ENCODE measurements at places on chromosomes 4 and X.

GRCh38 chrX:19599253-19599652 lies 83.9 kb upstream of the MAP3K15 start:
- DNase-seq = no peak

- DNase-seq = no peak
Measured at GRCh38 chr4:103100691-103101090, 1.1 kb upstream of the BDH2 start.

DNA sequence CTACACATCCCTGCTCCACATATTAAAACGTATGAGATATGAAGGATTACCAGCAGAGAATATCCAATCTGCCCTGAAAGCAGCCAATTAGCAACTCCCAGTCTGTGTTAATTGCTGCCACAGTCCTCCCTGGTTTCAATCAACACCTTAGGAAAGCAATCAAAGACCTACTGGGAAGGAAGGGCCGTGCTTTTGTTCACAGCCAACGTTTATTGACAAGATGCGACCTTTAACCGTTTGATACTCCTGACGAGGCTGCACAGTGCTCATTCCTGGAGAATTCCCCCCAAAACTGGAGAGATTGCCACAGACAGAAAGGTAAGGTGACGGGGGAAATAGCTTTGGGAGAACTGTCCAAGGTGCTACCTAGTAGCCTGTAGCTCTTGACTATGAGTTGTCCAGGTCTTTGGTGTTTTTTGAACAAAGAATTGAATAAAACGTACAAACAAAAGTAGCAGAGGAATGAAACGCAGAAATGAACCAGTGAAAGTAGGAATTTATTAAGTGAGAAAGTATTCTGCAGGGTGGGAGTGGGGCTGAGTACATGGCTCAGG lies 596.5 kb downstream of the NLGN4X start:
- DNase-seq = no peak

- peak; percentile 16 for DNase-seq
Measured at GRCh38 chr4:54547299-54548097, 110.3 kb upstream of the KIT start.

DNA sequence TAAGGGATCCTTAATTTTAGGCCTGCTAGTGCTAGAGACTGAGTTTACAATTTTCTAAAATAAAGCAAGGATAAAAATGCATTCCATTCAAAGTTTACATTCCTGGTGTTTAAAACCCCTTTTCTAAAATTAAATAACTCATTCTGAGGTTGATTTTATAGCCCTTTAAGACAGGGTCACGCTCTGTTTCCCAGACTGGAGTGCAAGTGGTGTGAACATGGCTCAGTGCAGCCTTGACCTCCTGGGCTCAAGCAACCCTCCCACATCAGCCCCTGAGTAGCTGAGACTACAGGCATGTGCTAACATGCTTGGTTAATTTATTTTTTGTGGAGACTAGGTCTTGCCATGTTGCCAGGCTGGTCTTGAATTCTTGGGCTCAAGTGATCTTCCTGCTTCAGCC lies 6.8 kb upstream of the CDKL2 start:
- DNase-seq = no peak

- no peak for DNase-seq
Measured at GRCh38 chrX:69153060-69153730, 12.1 kb downstream of the PJA1 start.

DNA sequence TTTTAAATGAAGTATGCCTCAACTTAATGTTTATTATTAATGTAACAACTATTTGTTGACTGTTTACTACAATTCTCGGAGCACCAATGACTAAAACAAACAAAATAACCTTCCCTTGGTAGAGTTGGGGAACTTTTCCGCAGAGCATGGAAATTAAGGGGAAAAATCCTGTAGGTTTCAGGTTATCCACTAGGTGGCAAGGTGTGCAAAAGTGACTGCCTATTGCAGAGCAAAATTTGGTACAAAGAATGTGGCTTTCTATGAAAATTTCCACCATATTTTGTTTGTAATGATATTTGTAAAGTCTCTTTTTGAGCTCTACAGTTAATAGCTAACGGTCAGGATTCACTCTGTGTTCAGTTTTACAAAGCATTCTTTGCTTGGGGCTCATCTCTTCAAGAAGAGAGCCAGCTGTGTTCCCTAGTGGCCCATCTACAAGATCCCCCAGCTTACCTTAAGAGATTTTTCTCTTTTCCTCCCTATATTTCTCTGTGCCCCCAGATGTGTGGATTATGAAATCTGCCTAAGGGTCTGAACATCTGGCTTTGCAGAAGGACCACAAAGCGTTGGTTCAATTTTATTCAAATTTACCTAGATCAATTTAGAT lies 61.1 kb downstream of the FBXO8 start:
- DNase-seq = peak; percentile 34

DNA sequence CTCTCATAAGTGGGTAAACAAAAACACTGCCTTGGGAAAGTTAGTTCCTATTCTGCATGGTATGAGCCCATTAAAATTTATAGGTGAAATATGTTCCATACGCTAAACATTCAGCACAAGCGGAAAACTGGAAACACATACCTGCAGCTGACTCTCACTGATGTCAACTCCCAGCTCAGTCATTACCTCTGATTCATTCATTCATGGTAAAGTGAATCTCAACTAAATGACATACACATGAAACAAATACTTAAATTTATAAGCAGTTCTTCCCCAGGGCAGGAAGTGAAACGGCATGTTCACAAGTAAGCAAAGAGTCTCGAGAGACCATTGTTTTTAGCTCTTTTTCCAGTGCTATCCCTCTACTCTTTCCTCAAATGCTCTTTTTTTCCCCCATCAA lies 1.6 kb downstream of the SLC10A6 start:
- DNase-seq = no peak

DNA sequence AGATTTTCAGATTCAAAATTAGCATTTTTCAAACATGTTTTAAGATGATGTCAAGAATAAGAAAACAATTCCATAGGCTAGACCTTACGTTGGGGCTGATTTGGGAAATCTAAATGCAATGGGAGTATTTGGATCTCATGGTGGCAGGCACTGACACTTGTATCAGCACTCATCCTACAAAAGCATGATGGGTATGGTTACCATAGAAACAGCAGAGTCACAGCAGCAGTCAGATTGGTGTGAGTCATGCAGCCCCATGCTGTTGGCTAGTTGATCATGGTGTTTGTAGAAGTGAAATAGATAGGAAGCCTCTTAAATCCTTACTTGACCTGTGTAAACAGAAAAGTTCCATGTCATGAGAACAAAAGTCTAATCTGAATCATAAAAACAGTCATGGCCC lies 1637.3 kb upstream of the PABPC4L start:
- DNase-seq = peak; percentile 7

- peak; percentile 11 for DNase-seq
Measured at GRCh38 chr4:72505314-72505744, 63.7 kb downstream of the ADAMTS3 start.

DNA sequence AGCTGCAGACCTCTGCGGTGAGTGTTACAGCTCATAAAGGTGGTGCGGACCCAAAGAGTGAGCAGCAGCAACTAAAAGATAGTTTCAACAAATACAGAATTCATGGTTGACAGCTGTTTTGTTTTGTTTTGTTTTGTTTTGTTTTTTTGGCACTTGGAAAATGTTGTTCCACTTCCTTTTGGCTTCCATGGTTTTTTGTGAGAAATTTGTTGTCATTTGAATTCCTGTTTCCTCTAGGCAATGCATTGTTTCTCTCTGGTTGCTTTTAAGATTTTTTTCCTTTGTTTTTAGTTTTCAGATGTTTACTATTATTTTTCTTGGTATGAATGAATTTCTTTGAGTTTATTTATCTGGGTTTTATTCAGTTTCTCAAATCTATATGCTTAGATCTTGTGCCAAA lies 229.4 kb downstream of the MID1IP1 start:
- no peak for DNase-seq

DNA sequence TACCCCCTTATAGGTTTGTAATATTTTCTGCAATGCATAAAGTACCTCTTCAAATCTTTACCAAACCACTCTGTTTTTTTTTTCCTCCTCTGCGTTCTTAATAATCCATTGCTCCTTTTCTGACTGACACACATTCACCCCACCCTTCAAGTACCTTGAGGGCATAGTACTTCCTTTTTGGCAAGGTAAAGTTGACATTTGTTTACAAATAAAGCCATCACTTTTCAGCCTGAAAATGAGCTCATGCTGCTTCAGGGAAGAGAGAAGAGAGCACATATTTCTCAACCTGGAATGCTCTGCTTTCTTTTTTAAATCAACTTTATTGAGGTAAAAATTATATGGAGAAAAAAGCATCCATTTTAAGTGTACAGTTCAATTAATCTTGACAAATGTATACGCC lies 113.9 kb downstream of the AGTR2 start:
- no peak for DNase-seq

DNA sequence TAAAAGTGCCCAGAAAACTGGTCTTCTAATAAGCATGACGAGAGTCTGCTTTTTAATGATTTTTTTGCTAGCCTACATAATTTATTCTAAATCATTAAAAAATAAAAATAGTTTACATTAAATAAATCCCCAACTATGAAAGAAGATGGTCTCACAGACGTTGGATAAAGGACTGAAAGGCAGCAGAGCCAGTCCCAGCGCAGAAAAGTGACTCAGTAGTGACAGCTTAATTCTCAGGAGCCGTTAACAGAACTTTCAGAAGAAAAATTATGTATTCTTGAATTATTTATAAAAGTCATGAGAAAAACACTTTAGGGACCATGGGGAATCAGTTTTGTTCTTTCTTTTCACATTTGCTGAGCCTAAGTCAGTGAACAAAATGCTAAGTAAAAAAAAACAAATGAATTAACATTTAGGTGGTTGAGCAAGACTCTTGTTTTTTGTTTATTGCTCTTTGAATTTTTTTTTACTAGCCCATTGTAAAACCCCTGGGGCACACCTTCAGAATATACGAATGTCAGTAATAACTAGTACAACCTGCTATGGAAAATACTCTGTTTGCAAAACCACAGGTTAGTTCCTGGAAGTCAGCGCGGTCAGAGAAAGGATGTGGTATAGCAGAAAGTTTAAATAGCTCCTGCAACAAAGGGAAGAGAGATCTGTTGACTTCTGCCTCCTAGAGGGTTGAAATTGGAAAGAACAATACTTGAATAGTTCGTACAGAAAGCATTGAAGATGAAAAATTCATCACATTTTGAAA lies 50.4 kb upstream of the CCDC160 start:
- no peak for DNase-seq

GRCh38 chrX:136031626-136032025 lies 46.4 kb downstream of the SLC9A6 start:
- DNase-seq = no peak

- DNase-seq = no peak
Measured at GRCh38 chrX:97328853-97329390, 445.2 kb downstream of the RPA4 start.

DNA sequence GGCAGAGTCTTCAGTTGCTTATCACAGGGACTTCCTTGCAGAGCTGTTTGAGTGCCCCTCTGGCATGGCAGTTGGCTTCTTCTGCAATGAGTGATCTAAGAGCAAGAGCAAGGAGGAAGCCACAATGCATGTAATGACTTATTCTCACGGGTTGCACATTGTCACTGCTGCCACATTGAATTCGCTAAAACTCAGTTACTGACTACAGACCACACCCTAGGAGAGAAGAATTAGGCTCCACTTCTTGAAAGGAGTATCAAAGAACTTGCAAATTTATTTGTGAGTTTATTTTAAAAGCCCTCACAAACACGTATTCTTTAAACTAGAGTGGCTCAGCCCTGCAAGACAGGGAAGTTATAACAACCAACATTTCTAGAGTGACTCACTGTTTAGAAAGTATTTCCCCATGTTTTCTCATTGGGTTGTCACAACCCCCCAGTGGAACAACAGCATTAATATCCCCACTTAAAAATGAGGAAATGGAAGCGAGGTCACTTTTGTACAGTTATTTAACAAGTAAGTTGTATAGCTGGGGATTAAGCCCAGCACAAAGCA lies 32.4 kb upstream of the RBPJ start:
- DNase-seq = no peak

GRCh38 chr4:67546004-67546356 lies 677 bp upstream of the CENPC start:
- DNase-seq = no peak

DNA sequence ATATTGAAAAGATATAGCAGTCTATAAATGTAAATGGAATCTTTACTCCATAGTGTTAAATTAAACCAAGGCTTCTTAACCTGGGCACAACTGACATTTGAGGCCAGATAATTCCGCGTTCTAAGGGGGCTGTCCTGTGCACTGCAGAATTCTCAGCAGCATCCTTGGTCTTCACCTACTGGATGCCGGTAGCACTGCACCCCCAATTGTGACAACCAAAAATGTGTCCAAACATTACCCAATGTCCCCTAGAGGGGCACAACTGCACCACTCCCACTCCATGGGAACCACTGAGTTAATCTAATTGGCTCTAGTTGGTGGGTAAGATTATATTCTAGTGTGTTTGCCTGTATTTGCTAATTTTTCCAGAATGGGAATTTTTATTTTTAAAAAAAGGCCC lies 16.6 kb downstream of the AP1S2 start:
- DNase-seq = no peak

GRCh38 chrX:65674204-65674893 lies 6.9 kb downstream of the MSN start:
- DNase-seq = no peak

DNA sequence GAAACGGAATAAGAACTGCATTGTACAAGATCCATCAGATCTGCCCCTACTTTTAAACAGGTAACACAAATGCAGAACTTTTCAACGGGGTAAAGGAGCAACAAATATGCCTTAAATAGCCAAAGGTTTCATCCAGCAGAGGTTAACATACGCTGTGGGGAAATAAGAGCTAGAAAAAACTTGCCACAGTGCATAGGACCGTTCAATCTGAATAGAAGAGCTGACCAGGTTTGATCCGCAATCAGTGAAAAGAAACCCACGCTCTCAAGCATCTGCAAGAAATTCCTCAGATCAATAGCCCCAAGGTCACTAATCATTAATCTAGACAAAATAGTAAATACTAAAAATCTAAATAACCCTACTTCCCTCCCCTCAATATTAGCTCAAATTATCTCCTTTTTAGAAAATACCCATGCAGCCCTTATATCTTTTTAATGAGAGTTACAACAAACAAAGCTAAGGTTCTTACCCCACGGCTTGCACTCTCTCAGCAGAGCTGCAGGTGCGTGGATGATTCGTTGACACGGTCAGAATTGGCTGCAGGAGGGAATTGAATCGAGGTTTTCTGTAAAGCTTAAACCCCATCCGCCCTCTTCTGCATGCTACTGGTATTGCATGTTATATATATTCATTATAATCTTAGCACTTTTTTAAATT lies at the start of gene TLR10:
Gene TLR10 (minus strand): TSS at position 539 of the 657 bp plus-strand sequence. CDS start 7,400 bp downstream, outside the sequence.
- peak; percentile 39 for DNase-seq

DNA sequence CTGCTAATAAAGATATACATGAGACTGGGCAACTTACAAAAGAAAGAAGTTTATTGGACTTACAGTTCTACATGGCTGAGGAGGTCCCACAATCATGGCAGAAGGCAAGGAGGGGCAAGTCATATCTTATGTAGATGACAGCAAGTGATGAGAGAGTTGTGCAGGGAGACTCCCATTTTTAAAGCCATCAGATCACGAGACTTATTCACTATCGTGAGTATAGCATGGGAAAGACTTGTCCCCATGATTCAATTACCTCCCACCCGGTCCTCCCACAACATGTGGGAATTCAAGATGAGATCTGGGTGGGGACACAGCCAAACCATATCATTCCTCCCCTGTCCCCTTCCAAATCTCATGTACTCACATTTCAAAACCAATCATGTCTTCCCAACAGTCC lies 50.9 kb upstream of the GRID2 start:
- no peak for DNase-seq

- DNase-seq = no peak
Measured at GRCh38 chr4:77651820-77652219, 46.2 kb downstream of the CXCL13 start.

Measured in NCI-H2081 (cell line).